Fibroblast of lung (primary cell): ENCODE measurements at places on chromosomes 6 and 20. TPM values are rescaled to one million over a fixed set of nuclear protein-coding genes. Genes with fewer than 3 reads are reported as not detected.

Gene RAET1G
- 3.3 and 8.8 TPM in 2 replicates for total RNA-seq

Gene SCGN
- not detected in 2 replicates for total RNA-seq

DNA sequence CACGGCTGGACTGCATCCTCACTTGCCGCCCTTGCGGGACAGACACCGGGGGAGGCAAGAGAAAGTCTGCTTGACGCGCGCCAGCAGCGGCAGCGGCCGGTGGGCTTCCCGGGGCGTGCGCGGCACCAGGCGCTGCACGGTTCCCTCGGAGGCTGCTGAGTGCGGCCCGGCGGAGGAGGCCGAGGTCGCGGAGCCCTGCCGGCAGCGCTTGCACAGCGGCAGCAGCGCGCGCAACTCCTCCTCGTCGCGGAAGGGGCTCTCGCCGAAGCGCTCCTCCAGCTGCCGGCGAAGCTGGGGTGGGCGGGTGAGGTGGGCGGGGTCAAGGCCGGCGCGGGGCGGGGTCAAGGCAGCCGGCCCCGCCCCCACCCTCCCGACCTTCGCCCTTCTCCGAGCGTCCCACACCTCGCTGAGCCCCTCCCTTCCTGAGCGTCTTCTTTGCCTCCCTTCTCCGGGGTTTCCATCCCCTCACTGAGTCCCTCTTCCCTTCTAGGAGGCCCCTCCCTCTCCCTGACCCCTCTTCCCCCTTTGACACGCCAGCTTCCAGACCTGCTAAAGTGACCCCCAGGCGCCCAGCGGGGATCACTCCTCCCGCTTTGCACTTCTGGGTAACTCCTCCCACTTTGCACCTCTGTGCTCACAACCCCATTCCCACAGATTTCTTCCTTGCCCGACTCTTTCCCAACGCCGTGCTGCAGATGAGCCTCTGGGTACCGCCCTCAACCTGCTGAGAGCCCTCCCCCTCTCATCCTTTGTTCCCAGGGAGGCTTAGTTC lies 8.8 kb downstream of the DUSP15 start:
- no peak overlapping the region for H3K27ac ChIP-seq
- peak; percentile 47 for DNase-seq
- H3K27me3 ChIP-seq, result peaks cover 52% of the 10 kb centered on the region
- H3K36me3 ChIP-seq, result no peaks in the 10 kb centered on the region
- H3K4me1 ChIP-seq, result no peaks in the 10 kb centered on the region
- peak overlapping the region; percentile 29 for H3K4me3 ChIP-seq

Gene HLA-DOA
- not detected in 2 replicates for total RNA-seq

GRCh38 chr20:38514947-38515346 lies 42.3 kb downstream of the RALGAPB start:
- DNase-seq, result no peak
- H3K4me3 ChIP-seq, result no peak overlapping the region
- H3K4me1 ChIP-seq, result no peaks in the 10 kb centered on the region
- H3K36me3 ChIP-seq, result peaks cover 3% of the 10 kb centered on the region
- no peak overlapping the region for H3K27ac ChIP-seq

Gene BHLHE23
- not detected in 2 replicates for total RNA-seq

GRCh38 chr6:33092385-33092784 lies 16.6 kb downstream of the HLA-DPB1 start:
- DNase-seq, result no peak
- H3K4me1 ChIP-seq, result no peaks in the 10 kb centered on the region
- H3K27me3 ChIP-seq, result peaks cover 11% of the 10 kb centered on the region
- no peaks in the 10 kb centered on the region for H3K36me3 ChIP-seq

Gene IRAK1BP1
- total RNA-seq, result 4.4 and 5.6 TPM in 2 replicates

DNA sequence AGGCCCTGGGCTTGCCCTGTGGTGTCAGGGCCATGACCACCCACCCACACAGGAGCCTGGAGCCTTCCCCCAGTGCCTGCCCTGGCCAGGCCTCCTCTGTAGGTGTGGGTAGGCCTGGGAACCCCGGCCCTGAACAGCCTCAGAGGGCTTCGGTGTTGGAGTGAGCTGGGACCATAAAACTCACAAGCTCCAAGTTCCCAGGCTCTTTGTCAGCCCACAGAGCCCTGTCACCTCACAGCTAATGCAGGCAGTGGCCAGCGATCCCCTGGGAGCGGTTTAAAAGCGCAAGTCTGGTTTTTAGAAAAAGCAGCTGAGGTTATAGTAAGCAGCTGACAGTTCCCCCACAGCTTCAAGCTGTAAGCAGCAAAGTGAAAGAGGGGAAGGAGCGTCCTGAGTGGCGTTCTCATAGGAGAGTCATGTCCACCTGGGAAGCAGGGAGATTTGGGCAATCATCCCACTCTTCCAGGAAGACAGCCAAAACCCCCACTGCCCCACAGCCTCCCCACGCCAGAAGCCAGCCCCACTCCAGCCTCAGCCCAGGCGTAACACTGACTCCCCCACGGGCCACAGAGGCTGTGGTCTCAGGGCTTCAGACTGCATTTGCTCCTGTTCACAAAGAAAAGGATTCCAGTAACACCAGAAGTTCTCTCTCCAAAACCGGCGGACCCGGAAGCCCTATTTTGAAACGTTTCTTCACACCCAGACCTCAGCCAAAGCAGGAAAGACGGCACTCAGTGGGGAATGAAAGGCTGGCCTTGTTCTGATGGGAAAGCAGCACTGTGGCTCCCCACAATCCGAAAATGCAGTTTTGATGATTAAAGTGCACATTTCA lies 34.3 kb upstream of the FOXC1 start:
- peaks cover 6% of the 10 kb centered on the region for H3K27me3 ChIP-seq
- no peaks in the 10 kb centered on the region for H3K36me3 ChIP-seq
- no peak overlapping the region for H3K4me3 ChIP-seq
- peak; percentile 52 for DNase-seq

Gene WFDC5
- not detected in 2 replicates for total RNA-seq

DNA sequence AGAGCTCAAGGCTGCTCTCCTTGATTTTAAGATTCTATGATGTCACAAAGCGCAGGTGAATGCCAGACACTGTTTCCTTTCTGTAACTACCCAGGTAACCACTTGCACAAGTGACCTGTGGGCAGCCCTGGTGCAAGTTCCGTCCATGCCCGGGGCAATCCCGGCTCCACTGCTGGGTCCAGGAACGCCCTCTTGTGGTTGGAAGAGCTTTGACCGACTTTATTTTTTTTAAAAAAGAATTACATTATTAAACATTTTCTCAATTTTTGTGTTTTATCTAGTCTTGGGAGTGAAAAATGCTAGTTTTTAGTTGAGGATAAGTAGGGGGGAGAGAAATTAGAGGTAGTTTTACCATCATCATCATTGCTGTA lies 695.2 kb downstream of the QKI start:
- H3K27ac ChIP-seq, result no peak overlapping the region
- no peaks in the 10 kb centered on the region for H3K36me3 ChIP-seq
- H3K4me1 ChIP-seq, result no peaks in the 10 kb centered on the region
- no peak overlapping the region for H3K4me3 ChIP-seq
- no peaks in the 10 kb centered on the region for H3K27me3 ChIP-seq

DNA sequence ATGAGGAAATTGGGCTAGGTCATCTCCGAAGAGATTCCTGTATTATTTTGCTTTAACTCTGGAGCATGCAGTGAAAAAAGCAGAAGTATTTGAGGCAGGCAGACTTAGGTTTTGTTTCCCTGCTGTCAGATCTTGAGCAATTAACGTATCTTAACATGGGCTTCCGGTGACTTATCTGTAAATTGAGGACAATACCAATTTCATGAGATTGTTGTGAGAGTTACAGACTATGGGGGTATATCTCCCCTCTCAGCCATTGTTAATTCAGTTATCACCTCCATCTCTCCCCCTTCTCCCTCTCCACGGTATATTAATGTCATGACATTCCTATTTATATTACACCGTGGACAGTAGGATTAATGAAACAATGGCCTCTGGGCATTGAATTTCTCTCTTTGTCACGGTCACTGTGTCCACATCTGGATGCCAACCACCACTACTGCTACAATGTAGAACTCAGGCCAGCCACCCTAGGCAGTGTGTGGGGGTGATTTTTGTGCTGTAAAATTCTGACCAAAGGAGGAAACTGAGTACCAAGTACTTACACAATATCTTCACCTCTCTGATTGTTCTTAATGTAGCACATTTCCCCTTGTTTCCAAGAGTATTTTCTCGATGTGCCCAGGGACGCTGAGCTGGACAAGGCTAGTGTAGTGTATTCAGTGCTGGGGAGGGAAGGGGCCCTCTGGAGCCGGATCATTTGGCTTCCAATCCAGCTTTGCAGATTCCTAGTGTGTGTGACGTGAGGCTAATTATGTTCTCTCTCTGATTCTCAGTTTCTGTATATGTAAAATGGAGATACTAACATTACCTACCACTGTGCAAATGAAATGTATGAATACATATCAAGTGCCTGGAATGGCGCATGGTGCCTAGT lies 77.2 kb downstream of the GCNT2 start:
- no peak overlapping the region for H3K4me3 ChIP-seq
- no peaks in the 10 kb centered on the region for H3K4me1 ChIP-seq
- no peaks in the 10 kb centered on the region for H3K36me3 ChIP-seq

GRCh38 chr6:158608221-158608620 lies 36.3 kb downstream of the DYNLT1 start:
- no peak overlapping the region for H3K4me3 ChIP-seq
- no peaks in the 10 kb centered on the region for H3K27me3 ChIP-seq
- DNase-seq, result no peak
- no peak overlapping the region for H3K27ac ChIP-seq
- peaks cover 24% of the 10 kb centered on the region for H3K36me3 ChIP-seq

Gene TMEM30A
- total RNA-seq, result 129 and 153 TPM in 2 replicates

Gene HLA-DOB
- under 0.01 and 0.26 TPM in 2 replicates for total RNA-seq

DNA sequence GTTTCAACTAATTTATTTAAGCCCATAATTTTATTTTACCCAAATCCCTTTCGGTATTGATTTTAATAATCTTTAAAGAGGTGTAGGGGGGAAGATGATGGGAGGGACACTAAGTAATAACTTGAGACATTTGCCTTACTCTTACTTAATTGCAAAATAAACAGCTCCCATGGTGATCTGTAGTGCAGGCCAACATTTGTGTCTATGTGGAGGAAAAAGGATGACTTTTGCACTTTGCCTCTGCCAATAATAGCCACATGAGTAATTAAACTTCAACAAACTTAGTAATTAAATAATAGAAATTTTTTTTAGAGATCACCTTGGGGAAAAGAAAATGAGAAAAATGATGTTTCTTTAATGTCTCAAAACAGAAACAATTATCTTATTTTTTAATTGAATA lies 29.9 kb upstream of the CD2AP start:
- no peak overlapping the region for H3K4me3 ChIP-seq
- H3K27ac ChIP-seq, result no peak overlapping the region
- DNase-seq, result no peak
- no peaks in the 10 kb centered on the region for H3K27me3 ChIP-seq
- no peaks in the 10 kb centered on the region for H3K36me3 ChIP-seq

GRCh38 chr6:169172946-169173345 lies 80.7 kb downstream of the THBS2 start:
- no peak overlapping the region for H3K4me3 ChIP-seq
- no peaks in the 10 kb centered on the region for H3K36me3 ChIP-seq
- peak overlapping the region; percentile 75 for H3K27ac ChIP-seq
- peak; percentile 20 for DNase-seq
- peaks cover 10% of the 10 kb centered on the region for H3K4me1 ChIP-seq
- no peaks in the 10 kb centered on the region for H3K27me3 ChIP-seq

- H3K4me3 ChIP-seq, result no peak overlapping the region
- H3K27me3 ChIP-seq, result no peaks in the 10 kb centered on the region
- H3K36me3 ChIP-seq, result no peaks in the 10 kb centered on the region
- DNase-seq, result no peak
Measured at GRCh38 chr6:121867095-121867494, 431.6 kb downstream of the GJA1 start.

Gene MMP24
- under 0.01 and 0.17 TPM in 2 replicates for total RNA-seq

Gene SLC17A1
- not detected in 2 replicates for total RNA-seq

DNA sequence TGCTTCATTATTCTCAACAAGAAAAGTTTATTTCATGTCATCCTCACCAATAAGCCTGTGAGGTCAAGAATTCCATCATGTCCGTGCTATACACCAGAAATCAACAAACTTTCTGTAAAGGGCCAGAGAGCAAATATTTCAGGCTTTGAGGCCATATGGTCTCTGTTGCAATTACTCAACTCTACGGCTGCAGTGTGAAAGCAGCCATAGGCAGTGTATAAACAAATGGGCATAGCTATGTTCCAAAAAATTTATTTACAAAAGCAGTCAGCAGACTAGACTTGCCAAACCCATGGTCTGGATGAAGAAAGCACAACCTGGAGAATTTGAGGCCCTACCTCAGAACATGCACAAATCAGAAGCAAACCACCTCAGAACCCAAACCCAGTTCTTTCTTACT lies 118.5 kb downstream of the PCSK2 start:
- peaks cover 14% of the 10 kb centered on the region for H3K4me1 ChIP-seq
- H3K27me3 ChIP-seq, result no peaks in the 10 kb centered on the region
- DNase-seq, result peak; percentile 3
- no peaks in the 10 kb centered on the region for H3K36me3 ChIP-seq

- no peak for DNase-seq
- H3K27ac ChIP-seq, result no peak overlapping the region
- H3K4me1 ChIP-seq, result no peaks in the 10 kb centered on the region
- H3K36me3 ChIP-seq, result no peaks in the 10 kb centered on the region
Measured at GRCh38 chr20:54517241-54517975, 42.0 kb downstream of the DOK5 start.

GRCh38 chr6:88566746-88567534 lies 396.5 kb downstream of the RNGTT start:
- H3K27ac ChIP-seq, result no peak overlapping the region
- H3K36me3 ChIP-seq, result no peaks in the 10 kb centered on the region
- H3K27me3 ChIP-seq, result no peaks in the 10 kb centered on the region
- DNase-seq, result no peak
